ENCODE measurements at places on chromosomes 5 and 9. TPM values are rescaled to one million over a fixed set of nuclear protein-coding genes. Genes with fewer than 3 reads are reported as not detected.

- DNase-seq, result no peak
Observed at GRCh38 chr9:94866770-94867169, 140.3 kb downstream of the AOPEP start.

Gene SMAD5
- 85.8 TPM for total RNA-seq

Gene EIF4E1B
- not detected for total RNA-seq

Gene LCN1
- total RNA-seq, result not detected

Measured in aorta (tissue), 5 donors.